ENCODE measurements at places on chromosomes 3 and 15.

- DNase-seq = no peak
Measured at GRCh38 chr3:195802795-195803194, 8.9 kb downstream of the MUC4 start.

GRCh38 chr15:89136818-89137772 lies 48.8 kb downstream of the ABHD2 start:
- no peak for DNase-seq

- DNase-seq = peak; percentile 45
Measured at GRCh38 chr3:9214599-9214998, 34.8 kb downstream of the SRGAP3 start.

DNA sequence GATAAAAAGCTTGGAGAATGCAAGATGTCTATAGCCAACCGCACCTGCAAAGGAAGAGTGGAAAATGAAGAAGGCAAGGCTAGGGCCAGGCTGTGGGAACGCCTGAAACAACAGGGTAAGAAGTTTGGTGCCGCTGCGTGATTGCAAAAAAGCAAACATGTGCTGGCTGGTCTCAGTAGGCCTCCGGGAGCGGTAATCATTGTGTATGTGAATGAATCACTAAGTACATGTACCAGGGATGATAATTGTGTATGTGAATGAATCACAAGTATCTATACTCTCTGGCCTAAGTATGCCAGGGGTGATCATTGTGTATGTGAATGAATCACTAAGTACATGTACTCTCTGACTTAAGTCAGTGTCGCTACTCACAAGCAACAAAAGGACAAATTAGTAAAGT lies 40.3 kb upstream of the PARL start:
- peak; percentile 34 for DNase-seq

- DNase-seq = no peak
Measured at GRCh38 chr3:128241741-128242140, 88.5 kb downstream of the EEFSEC start.

GRCh38 chr15:49692514-49693090 lies 71.8 kb downstream of the DTWD1 start:
- DNase-seq = peak; percentile 28
